ENCODE measurements at places on chromosomes 6 and 20.

DNA sequence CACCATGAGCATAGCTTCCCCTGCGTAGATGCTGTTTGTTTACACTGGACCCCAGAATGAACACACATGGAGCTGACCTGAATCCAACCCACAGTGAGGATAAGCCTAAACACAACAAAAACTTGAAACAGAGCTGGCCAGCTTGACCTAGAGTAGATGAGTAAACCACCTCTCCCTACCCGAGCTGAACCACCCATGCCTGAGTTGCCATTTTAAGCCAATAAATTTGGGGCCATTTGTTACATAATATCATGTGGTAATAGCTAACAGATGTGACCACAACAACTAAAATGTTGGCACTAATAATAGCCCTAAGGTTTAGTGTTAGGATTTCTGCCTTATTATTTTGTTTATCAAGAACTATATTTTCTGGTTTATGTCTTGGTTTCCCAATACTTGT is 103.2 kb upstream of the GRIK2 start:
- DNase-seq, result no peak

DNA sequence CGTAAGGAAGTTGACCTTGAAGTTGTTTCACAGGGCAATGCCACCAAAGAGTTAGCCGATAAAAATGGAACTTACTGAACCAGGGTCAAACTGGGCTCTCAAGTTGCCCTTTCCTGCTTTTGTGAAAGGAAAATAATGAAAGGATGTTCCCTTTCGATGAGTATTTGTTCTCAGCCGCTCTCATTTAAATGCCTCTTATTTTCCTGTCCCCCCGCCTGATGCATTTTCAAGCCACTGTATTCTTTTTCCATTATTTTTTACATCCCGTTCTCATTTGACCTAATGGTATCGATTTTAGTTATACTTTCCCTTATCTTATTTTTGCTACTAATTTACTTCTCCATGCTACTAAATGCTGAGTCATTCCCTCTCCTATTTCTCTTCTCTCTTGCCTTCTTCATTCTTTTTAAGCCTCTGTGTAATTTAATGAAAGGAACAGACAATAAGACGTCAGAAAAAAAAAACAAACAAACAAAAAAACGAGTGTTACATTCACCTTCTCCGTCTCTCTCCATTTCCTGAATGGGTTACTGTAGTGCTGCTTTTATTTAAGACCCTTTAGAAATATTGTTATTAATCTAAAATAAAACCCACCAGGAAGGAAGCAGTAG is 655 bp upstream of the NDUFAF4 start:
- no peak for DNase-seq

GRCh38 chr6:163570579-163571231 is 156.2 kb downstream of the QKI start:
- no peak for DNase-seq

GRCh38 chr20:53767206-53767930 is 173.7 kb upstream of the ZNF217 start:
- DNase-seq, result no peak

DNA sequence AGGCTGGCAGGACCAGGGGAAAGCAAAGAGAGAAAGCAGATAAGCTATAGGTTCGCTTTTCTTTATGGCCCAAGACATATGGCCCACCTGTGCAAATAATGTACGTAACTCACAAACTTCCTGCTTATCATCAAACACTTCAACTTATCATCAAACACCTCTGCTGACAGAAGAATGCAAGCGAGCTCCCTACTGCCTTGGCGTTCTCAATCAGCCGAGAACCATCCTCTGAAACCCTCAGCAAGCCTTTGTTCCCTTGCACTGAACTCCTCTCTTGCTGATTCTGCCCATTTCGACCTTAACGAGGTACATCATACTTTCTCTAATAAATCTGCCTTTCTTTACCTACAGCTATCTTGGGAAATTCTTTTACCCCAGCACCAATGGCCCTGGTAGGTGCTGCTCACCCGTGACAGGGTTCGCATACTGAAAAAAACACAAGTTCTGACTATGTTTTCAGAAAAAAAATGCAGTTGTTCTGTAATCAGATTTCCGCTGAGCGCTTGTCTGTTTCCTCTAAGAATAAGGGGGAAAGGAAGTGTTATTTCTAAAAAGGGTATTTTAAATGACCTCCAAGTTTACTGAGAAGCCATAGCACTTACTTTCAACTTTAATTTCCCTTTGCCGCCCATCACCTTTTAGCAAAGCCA is 28.3 kb downstream of the SERPINB6 start:
- DNase-seq, result peak; percentile 36
